ENCODE measurements at places on chromosomes 2 and 18.

DNA sequence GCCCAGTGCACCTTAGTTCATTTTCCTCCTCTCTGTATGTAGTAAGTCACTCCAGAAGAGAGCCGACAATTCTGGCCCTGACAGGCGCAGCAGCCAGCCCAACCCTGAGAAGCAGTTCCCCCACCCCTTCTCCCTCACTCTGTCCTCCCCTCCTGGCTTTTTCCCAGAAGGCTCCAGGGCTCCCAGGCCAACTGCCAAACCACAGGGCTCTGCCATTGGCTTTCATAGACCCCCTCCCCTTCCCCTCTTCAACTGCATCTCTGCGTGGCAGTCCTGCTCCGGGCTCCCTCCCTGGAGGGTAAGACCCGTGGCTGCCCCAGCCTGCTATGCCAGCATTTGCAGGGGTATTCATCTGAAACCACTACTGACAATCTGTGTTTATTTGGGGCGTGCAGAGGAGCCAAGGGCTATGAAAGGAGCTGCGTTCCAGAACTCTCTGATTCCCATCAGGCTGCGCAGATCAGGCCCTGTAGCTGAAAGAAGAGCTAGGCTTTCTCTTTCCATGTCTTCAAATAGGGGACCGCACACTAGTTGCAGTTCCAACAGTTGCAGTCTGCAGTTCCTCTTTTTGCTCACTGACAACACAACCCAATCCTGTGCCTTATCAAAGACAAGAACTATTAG lies 388.6 kb upstream of the TNP1 start:
- peak; percentile 79 for ATAC-seq

DNA sequence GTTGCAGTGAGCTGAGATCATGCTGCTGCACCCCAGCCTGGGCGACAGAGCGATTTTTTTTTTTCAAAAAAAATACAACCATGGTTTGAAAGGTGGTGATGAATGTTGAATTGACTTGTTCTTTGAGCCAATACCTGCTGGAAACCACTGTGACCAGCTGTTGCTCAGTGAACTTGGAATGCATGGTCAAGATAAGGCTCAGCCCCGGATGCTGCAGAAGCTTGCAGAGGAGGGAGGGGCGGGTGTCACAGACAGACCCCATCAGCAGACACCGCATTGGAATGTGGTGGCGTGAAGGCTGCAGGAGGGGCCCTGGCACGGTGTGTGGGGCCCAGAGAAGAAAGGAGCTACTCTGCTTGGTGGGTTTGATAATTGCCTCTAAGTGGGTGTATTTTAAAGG lies 91.6 kb downstream of the ITGB1BP1 start:
- ATAC-seq = no peak

DNA sequence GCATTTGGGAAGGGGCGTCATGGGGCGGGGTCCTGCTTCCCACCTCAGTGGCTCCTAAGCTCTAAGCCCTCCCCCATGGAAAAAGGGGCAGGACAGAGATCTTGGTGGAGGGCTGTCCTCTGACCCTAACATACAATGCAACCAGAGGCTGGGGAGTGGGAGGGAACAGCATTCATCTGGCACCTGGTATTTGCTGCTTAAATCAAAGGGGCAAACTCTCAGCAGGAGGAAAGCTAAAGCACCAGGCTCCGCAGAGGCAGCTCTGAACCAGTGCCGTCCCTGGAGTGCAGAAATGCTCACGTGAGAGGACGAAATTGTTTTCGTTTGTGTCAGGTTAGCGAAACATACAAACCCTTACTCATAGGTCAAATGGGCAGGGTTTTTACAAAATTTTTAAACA lies 92.7 kb upstream of the PXDN start:
- no peak for ATAC-seq

DNA sequence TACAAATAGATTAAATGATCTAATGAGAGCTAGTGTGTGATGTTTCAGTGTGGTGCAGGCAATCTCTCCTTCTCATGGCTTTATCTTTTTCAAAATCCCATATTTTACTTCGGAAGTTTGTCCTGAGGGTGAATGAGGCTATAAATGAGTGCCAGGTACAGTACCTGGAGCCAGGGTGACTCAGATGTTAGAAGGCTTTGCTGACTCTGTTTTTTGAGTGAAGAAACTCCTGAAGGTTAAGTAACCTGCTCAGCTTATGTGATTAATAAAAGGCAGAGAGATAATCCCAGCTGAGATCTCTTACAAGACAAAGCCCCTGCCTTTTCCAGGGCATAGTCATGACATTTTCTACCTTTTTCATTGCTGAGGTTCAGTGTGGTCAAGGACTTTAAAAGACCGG lies 52.6 kb downstream of the MGAT5 start:
- no peak for ATAC-seq

- ATAC-seq = no peak
Measured at GRCh38 chr2:181038796-181039195, 58.4 kb downstream of the UBE2E3 start.

DNA sequence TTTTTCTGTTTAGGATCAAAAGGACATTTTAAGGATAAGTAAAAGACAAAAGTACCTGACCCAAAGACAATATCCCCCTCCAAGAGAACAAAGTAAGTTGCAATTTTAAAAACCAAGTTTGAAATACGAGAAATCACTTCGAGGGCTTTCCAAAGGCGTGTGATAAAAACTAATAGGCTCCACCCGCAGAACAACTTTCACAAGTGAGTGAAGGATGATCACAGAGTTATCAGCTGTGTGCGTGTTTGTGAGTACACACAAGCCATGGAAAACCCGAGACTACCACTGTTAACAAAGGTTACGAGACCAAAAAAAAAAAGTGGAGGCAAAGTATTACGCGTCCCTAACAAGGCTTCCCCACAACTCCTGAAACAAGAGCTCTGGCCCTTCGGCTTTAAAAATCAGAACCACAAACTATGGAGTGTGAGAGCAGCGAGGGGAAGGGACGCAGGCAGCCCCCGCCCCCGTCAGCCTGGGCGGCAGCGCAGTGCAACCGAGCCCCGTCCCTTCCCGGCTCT lies 719 bp downstream of the SMAD2 start:
- ATAC-seq = peak; percentile 52
